GM18507 (cell line): ENCODE measurements at places on chromosomes 12 and 14.

DNA sequence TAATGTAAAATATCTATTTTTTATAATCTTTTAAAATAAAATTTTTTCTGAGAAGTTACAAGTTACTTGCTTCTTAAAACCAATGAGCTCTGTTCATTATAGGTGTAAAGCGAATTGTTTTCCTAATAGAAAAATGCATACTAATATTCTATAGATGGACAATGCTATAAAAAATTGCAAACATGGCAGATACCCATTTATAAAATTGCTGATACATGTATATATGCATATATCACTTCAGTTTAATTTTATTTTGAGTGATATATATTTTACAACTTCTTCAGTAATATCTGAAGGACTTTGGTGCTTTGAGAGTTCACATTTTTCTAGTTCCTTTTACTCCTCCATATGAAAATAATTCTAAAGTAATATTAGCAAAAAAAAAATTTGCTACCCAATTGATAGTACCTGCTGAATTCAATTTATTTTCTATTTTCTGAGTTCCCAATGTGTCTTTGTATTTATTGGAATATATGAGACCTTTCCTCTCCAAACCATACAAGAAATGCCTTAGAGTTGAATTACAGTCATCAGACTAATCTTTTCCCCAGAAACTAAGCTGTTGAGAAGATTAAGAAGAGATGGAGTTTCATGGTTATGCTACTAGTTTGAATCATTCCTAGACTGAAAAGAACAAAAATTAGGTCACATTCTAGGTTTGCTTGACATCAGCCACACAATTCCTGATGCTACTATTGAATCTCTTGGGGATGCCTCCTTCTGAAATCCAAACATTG, 1937.5 kb upstream of the SEL1L start:
- no peak for DNase-seq

DNA sequence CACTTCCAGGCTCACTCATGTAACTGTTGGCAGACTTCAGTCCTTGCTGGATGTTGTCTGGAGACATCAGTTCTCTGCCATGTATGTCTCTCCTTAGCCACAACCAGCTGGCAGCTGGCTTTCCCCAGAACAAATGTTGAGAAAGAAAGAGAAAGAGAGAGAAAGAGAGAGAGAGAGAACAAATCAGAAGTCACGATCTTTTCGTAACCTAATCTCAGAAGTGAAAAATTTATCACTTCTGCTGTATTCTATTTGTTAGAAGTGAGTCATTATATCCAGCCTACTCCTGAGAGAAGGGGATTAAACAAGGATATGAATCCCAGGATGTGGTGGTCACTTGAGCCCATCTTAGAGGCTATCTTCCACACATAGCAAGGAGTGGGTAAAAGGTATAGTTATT, 101.2 kb downstream of the BTG1 start:
- no peak for DNase-seq

DNA sequence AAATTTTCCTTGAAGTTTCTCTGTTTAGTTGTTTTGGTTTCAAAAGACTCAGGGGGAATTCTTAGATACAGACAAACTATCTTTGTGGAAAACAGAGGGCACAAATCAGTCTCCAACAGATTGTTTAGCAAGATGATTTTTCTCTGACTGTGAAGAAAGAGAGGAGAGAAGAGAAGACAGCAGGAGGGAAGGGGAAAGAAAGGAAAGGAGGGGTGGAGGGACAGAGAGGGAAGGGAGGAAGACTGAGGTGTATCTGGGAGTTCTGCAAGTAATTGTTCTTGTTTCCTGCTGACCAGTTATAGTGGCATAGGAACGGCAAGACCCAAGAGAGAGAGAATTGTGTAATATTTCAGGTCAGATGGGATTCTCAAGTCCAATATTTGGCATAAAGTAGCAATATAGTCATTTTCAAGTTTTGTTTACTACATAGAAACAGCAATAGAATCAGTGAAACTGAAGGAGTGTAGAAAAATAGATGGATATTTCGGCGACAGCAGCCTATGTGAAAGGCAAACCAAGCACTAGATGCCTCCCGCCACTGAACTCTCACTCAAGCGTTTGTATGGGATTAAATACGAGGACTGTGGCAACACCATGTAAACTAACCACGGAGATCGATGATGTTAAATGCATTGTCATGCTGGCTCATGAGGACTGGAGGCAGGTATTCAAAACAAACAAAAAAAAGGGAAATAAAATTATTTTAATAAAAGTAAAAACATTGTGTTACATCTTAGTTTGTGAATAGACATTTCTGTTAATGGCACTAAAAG, 342.5 kb downstream of the SLC16A7 start:
- DNase-seq, result no peak

- DNase-seq, result no peak
Observed at GRCh38 chr12:127400221-127400620, 866.7 kb upstream of the TMEM132C start.

- peak; percentile 48 for DNase-seq
Observed at GRCh38 chr12:46217541-46218321, 51.1 kb downstream of the SLC38A1 start.

- DNase-seq, result no peak
Observed at GRCh38 chr14:32428875-32429274, 99.8 kb downstream of the AKAP6 start.

DNA sequence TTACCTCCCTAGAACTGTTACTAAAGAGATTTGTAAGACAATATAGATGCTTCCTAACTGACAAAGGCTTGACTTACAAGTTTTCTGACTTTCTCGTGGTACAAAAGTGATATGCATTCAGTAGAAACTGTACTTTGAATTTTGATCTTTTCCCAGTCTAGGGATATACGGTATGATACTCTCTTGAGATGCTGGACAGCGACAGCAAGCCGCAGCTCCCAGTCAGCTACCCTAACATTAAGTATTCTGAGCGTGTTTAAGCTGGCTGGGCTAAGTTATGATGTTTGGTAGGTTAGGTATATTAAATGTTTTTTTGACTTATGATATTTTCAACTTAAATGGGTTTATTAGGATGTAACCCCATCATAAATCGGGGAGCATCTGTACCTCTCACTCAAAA, 55.2 kb upstream of the CDKL1 start:
- no peak for DNase-seq

DNA sequence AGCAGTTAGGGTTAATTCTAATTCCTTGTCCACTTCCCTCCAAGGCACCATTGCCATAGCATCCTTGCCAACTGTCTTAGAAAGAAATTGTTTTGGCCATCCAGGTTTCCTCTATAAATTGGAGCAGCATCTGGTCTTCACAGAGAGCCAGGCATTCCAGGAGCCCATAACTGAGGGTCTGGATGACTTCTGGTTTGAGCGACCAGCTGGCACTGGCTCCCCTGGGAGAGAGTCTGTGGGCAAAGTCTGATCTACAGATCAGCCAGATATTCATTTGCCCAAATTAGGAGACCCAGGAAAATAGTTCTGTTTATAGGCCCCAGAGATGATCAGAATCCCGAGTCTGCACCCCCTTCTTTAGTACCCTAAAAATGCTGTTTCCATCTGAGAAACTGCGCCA, 16.0 kb downstream of the VSX2 start:
- DNase-seq, result no peak

GRCh38 chr14:99540196-99541032, 59.2 kb downstream of the CCNK start:
- no peak for DNase-seq

- no peak for DNase-seq
Observed at GRCh38 chr12:2646341-2646740, 148.4 kb upstream of the FKBP4 start.

- DNase-seq, result no peak
Observed at GRCh38 chr12:52193991-52194390, 2.2 kb upstream of the KRT80 start.

DNA sequence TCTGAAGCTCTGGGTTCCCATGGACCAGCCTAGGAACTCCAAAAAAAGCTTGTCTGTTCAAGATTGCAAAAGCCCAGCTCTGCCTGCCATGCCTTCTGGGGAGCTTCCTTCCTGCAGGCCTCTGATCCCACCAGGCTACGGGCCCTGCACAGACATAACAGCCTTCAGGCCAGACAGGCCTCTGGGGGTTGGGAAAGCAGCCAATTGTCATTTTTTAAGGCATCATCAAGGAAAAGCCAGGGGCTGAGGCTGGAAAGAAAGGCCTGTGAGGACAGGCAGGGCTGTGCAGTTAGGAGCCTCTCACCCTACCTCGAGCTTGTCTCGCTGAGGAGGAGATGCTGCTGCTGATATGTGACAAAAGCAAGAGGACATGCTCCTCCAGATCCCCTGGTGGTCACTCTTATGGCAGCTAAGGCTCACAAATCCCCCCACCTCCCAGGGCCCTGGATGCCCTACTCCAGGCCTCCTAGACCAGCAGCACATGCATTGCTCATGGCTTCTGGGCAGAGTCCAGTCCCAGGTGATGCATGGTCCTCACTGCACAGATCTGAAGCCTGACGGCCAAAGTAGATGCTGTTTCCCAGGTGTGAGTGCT, 2.9 kb downstream of the TMEM229B start:
- no peak for DNase-seq

- no peak for DNase-seq
Observed at GRCh38 chr12:75970310-75970709, 61.3 kb downstream of the PHLDA1 start.

DNA sequence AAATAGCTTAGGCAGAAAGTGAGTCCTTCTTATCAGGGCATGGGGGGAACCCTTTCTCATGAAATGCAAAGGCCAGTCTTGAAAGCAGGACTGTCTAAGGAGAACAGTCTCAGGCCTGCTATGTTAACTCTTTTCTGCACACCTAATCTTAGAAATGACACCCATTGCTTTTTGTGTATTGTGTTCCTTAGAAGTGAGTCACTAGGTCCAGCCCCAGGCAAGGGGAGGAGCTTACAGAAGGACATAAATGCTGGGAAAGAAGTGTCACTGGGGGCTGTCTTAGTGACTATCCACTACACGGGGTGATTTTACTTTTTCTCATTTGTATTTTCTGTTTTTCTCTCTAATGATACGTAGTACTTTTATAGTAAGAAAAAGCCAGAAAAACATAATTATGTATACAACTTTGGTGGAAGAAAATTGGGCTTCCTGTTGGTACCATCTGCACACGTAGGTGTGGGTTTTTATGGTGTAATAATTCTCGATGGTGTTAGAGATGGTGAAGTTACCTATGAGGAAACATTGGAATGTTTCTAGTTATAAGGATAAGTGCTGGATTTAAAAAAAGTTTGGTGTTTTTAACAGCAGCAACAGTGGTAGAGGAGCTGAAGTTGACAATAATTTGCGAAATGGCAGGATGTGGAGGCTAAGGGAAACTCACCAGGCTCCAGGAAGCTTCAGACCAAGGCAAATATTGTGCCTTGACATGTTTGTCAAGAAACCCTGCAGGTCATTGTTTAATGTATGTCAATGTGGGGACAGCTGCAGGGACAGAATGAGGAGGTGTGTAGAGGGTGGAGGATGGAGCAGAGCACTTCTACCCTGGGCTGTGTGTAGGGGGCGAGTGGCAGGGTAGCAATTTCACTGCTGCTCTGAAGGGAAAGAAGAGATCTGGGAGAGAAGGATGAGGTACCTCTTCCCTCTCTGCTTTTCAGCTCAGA, 214.9 kb downstream of the KTN1 start:
- DNase-seq, result no peak

- DNase-seq, result no peak
Observed at GRCh38 chr12:108559748-108560147, 1.2 kb downstream of the SART3 start.

GRCh38 chr12:101564912-101565311, 29.9 kb upstream of the MYBPC1 start:
- DNase-seq, result no peak

- DNase-seq, result no peak
Observed at GRCh38 chr12:58046271-58046670, 104.9 kb downstream of the ATP23 start.

GRCh38 chr12:75890141-75890540, 141.4 kb downstream of the PHLDA1 start:
- DNase-seq, result no peak

DNA sequence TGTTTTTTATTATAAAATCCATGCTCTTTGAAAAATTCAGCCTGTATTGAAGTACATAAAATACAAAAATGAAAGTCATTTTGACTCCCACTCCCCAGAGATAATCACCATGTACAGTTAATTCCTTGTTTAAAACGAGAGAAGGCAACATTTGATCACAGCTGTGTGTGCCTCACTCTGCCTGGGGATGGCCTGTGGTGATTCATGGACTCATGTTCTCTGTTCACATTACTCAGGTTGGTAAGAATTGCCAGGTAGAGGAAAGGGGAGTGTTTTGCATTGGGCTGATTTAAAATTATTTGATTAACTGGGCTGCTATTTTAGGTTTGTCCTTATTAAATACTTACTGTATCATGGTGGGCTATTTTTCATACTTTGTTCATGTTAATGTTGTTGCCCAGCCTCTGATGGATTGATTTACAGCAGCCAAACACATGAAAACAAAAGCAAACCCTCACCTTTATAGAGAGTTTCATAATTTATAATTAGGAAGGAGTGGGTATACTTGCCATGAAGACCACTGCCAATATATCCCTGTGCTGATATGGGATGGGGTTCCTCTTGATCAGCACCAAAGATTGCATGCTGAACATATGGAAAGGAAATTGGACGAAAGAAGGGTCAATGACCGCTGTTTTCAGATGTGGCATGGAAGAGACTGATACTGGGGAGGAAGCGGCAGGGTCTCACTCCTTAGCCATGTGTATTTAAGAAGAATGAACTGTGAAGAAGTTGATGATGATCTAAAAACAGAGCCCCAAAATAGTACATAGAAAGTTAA, 3.0 kb downstream of the ZBTB1 start:
- DNase-seq, result no peak

DNA sequence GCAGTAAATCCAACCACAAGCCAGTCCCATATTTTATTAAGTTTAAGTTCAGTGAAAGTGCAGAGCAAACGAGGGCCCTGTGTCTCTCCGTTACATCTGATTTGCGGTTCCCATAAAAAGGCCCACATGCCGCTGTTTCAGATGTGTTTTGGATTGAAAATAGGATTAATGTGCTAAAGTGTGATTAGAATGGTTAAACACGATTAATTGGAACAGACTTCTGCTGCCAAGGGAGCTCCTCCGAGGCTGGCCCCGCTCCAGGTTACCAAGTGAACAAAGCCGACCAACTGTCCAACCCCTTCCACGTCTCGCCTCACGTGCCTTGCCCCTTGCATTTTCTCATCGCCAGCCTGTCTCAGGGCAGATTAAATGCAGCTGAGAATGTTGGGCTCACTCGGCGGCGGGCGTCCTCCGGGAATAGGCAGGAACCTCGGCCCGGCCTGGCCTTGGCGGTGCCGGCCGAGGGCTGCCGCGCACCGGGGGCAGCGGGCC, 166.5 kb upstream of the GSC start:
- no peak for DNase-seq

DNA sequence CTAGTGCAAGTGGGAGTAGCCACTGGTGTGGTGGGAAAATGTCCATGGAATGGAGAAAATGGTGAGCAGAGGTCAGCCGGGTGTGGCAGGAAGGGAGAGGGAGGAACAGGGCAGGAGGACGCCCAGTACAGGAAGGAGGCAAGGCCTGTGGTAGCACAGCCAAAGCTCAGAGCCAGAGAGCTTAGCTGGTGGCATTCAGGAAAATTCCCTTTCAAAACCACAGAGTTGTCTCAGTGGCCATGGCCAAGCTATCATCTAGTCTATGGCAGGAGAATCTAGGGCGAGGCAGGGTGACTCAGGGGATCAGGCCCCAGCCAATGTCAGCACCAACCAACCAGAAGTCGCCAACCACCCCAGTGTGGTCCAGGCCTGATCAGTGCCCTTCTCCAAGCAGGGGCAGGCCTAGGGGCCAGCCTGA, 67.7 kb upstream of the DDX11 start:
- no peak for DNase-seq
